Keratinocyte (primary cell): ENCODE measurements at places on chromosomes 16 and 17.

- no peak for DNase-seq
These were observed 12.3 kb downstream of the CACNG4 start for GRCh38 chr17:66976781-66977201.

DNA sequence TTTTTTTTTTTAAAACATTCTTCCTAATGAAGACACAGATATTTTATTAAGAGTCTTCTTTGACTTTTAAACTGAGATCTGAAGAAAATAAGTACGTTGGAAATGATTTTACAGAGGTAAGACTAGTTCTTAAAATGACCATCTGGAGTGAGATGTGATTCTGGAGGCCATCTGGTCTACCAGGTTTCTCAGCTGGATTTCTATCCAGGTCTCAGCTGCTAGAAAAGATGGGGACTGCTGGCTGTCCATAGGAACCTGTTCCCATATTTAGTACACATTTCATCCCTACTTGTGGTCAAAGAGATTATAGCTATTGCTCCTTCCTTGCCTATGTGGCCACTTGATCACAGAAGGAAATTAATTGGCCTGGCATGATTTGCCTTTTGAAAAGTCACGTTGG is 12.2 kb downstream of the PMFBP1 start:
- no peak for DNase-seq

- no peak for DNase-seq
These were observed 117.7 kb downstream of the WSCD1 start for GRCh38 chr17:6187836-6188235.

DNA sequence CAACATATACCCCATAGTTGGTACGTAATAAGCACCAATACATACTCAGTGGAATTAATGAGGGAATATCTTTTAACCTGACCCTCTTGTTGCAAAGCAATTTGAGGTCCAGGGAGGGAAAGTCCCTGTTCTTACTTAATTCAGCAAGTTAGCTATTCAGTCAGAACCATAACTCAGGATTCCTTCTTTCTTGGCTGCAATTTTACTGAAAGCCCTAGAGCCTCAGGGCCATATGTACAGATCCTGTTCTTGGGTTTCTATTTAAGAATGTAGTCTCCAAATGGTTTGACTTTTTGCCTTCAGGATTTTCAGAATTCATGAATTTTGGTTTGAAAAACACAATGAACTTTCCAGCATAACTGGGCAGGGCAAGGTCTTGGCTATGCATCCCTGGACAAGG is 436.5 kb downstream of the HS3ST4 start:
- DNase-seq, result no peak

- no peak for DNase-seq
These were observed 343.7 kb downstream of the CPPED1 start for GRCh38 chr16:12460064-12460392.

- DNase-seq, result no peak
These were observed 586 bp downstream of the CACNG1 start for GRCh38 chr17:67044940-67045339.

- DNase-seq, result no peak
These were observed 168.3 kb downstream of the SLC39A11 start for GRCh38 chr17:72924196-72924595.

DNA sequence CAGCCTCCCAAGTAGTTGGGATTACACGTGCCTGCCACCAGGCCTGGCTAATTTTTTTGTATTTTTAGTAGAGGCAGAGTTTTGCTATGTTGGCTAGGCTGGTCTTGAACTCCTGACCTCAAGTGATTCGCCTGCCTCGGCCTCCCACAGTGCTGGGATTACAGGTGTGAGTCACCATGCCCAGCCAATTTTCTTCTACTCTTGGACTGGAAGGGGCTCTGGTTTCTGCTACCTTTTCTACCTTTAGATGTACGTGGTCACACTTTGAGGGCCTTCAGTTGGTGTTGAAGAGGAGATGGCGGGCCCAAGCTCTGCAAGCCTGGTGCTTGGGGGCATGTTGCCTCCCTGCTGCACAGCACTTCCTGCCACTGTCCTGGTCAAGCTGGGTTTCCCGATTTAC is 173.6 kb downstream of the PRKCA start:
- no peak for DNase-seq

DNA sequence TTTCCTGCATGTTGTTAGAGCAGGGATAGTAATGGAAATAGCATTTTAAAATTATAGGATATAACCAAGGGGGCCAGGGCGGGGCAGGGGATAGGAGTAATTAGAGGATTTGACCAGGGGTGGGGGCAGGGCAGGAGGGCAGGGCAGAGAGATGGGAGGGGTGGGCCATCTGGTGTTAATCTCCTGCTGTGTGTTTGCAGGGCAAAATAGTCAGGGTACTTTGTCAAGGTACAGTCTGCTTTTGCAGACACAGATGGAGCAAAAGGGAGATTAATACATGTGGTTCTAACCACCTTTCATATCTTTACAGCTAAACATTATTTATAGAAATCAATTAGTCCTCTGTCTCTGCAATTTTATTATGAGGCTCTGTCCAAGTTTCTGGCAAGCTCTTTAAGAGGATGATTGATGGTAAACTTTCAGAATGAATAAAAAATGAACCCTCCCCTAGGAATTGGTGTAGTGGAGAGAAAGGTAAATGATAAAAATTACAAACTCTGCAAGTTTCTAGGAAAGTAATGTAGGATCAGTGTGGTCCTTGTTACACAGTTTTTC is 6.6 kb downstream of the ANKFN1 start:
- DNase-seq, result no peak

DNA sequence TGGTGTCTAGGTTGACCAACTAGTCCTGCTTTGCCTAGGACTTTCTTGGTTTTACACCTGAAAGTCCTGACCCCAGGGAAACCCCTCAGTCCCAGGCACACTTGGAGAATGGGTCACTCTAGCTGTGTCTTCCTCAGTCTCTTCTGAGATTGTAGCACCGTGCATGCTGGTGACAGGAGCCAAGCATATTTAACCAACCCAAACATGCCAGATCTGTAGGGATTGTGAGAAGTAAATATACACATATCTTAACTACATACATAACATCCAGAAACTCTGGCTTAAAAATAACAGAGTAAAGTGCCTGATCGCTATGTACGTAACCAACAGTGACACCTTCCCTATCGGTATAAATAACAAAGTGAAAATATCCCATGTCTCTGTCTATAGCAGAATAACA is 158.1 kb downstream of the HAPSTR1 start:
- no peak for DNase-seq
